ENCODE measurements at places on chromosomes 4 and X.

DNA sequence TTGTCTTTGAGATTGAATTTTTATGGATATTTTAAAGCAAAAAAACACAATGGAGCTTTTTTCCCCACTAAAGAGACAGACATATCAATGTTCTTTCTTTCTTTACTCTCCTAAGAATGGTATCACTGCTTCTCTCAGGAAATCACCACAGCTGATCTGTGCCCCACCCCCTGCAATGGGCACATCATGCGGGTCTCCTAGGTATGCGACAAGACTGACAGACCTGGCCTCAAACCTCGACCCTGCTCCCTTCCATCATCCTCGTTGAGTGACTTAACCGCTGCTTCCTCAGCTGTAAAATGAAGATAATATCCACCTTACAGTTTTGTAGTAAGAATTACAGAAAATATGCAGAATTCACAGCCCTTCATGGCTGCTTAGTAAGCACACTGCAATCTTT, 58.3 kb downstream of the LEF1 start:
- DNase-seq = no peak

GRCh38 chrX:46152756-46153155, 392.5 kb downstream of the ZNF674 start:
- no peak for DNase-seq

- DNase-seq = no peak
These were observed 1.7 kb downstream of the SH3D19 start for GRCh38 chr4:151323667-151324066.

DNA sequence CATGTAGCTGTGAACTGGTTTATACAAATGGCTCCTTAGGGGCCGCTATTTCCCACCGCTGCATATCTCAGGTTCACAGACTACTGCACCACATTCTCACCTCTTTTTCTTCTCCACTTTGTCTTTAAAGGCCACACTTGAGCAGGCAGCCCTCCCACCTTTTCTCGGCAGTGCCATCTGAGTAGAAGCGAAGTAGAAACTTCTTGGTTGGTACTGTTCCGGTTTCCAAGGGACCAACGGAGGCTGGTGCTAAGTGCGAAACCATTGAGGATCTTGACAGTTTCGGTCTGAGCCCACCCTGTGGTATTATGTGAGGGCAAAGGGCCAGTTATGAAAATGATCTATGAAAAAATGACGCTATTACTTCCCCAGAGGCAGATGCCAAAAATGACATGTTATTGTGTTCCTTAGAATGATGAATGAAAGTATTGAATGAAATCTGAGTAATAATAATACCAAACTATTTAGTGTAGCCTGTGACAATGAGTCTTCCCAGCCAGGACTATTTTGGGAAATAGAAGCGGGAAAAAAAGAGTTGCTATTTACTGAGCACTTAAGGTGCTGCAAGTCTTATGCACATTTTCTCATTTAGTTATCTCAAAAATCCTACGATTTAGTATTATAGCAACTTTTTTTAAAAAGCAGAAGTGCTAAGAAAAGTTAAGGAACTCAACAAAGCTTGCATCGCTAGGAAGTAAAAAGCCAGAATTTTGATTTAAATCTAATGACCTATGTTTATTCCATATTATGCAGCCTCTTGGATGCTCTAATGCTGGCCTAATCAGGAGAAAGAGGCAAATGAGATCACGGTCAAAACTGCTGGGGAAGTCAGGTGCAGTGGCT, 29.6 kb upstream of the CHRNA9 start:
- DNase-seq = no peak

DNA sequence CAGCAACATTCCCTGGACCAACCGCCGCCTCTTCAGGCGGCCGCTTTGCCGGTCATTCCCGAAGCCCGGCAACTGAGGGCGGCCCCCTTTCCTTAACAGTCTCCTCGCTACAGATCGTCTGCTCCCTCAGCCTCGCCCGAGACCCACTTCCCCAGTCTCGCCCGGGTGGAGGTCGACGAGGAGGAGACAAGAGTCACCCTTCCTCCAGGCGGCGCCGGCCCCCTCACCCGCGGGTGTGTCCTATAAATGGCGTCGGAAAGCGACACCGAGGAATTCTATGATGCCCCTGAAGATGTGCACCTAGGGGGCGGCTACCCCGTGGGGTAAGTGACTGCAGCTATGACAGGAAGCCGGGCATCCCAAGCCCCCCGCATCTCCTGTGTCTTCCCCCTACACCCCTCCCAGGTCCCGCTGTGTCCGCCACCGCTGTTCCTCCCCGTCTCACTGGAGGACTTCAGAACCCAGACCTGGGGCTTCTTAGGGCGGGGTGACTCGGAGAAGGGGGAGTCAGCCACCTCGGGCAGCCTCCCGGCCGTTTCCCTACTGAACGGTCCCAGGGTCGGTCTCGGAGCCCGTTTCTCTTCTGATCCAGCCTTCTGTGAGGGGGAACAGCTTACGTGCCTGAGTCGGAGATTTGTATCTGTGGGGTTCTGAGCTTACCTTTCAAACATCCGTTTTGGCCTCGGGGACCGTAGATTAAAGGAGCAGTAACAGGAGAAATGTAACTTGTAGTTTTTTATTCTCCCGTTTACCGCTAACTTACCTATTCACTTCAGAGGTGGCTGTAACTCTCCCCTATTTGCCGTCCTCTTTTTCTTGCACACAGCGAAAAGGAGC, 570 bp downstream of the WDR44 start:
- peak; percentile 26 for DNase-seq

- DNase-seq = no peak
These were observed 62.6 kb upstream of the ALB start for GRCh38 chr4:73341454-73341853.

GRCh38 chr4:147363514-147363913, 117.4 kb upstream of the EDNRA start:
- no peak for DNase-seq

DNA sequence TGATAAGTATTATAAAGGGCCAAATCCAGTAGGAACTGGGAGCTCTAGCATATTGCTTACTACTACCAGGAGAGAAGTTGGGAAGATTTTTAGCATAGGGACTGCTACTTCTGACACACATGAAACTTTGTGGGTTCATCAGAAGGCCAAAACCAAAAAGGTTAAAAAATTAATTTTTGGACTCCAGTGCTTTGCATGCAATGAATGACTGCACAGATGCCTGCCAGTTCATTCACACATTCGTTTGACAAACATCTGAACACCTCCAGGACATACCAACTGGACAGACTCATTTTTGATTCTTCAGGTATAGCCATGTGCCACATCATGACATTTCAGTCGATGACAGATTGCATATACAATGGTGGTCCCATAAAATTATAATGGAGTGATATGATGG, 79.8 kb downstream of the MID1IP1 start:
- DNase-seq = no peak

DNA sequence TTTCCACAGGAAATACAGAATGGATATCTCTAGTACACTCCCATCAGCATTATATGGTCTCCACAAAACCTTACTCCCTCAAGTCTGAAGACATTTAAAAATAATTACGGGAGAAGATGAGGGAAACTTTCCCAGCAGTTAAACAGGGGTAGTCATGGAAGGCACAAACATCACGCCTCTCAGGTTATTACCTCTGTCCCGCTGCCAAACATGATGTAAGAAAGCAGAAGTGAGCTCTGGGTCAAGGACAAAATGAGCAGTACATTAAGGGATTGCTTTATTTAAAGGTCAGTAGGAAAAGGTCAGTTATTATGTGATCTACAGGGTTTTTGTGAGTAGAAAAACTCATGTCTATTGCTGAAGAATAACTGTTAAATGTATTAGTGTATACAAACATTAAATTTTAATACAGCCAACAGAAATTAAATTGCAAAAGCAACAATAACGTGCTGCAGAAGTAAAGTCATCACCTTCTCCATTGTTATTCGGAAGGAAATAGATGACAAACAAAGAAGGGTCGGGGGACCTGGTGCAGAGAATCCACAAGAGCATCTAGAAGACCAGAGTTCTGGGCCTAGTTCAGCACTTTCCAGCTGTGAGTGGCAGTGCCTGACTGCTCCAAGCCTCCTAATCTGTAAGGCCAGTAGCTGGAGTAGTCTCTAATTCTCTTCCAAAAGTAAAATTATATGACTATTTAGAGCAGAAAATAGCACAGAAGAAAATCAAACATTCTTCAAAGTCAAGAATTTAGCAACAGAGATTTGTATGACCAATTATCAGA, 171.2 kb downstream of the PPP3CA start:
- no peak for DNase-seq

GRCh38 chrX:148035380-148035779, 54.2 kb downstream of the FMR1NB start:
- DNase-seq = no peak

GRCh38 chr4:59068722-59069418, 1958.7 kb upstream of the IGFBP7 start:
- no peak for DNase-seq

DNA sequence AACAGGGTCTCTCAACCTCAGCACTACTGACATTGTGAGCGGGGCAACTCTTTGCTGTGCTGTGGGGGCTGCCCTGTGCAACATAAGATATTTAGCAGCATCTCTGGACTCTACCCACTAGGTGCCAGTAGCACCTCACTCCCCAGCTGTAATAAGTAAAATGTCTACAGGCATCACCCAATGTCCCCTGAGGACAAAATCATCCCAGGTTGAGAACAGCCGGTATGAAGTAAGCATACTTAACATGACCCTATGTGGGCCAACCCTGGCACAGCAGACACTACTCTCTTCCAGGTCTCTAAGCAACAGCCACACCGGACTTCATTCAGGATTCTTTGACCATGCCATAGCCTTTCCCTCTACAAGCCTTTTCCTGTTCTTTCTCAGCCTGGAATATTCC, 10.5 kb upstream of the MGST2 start:
- no peak for DNase-seq

DNA sequence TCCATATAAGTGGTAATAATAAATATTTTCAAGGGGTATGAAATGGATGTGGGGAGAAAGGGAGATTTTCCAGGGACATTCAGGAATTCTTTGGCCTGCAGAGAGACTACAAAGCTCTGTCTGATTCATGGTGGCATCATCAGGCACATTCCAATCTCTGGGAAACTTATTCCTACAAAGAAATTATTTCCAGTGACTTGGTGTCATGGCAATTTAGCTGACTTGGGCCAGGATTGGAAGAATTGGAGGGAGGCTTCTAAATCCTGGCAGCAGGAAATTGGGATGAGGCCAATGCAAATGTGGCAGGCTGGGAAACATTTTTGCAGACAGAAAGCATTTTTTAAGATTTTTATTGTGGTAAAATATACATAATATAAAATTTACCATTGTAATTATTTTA, 204.6 kb downstream of the RTL9 start:
- DNase-seq = no peak

DNA sequence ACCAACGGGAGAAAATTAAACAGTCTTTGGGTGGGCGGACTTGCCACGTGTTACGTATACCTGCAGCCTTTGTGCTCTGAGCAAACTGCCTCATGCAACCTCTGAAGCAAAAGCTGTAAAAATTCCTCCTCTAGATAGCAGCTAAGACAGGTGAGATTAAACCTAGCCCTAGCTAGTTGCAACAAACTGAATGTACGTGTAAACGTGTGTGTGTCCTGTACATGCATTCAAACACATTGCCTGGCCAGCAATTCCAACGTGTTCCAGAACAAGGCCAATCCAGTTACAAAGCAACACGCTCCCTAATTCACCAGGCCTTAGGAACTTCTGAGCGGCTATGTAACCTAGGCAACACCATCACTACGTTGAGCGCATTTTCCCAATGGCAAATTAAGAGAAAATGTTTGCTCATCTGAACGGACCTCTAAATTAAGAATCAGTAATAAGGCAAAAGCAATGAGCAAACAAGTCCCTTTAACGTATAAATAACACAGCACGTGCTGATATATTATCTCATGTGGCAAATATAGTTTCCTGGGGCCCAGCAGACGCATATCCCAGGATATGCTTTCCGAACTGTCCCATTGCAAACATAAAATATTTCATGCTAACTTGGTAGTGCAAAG, 792 bp downstream of the PPID start:
- DNase-seq = no peak

GRCh38 chrX:140502491-140503237, 2.2 kb downstream of the SOX3 start:
- no peak for DNase-seq

- no peak for DNase-seq
These were observed 193.0 kb upstream of the C1QTNF7 start for GRCh38 chr4:15234856-15235126.

- no peak for DNase-seq
These were observed 194.4 kb upstream of the CPEB2 start for GRCh38 chr4:14807856-14808255.

DNA sequence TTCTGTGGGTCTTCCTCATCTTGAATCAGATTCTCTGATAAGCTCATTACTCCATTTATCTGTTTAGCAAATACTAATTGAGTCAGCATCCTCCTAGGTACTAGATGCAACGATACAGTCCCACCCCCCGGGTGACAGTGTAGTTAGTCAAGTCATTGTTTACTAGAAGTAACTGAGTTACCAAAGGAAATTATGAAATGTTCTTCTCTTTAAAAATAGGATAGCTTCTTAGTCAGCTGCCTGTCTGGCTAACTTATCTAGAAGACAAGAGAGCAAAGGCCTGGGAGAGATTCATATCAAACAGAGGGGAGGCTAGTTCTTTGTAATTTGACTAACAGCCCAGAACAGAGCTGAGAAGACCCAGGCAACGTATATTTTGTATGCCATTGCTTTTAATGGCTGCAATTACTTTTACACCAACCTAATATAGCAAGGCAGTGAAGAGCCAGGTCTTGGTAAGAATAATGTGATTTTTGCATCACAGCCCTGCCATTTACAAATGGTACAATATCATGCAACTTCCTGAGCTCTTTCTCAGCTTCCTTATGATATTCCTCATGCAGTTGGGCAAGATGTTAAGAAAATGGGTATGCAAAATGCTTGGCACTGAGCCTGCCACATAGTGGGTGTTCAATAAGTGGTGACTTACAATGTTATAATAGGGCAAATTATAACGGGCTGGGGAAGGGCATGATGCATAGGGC, 149.9 kb downstream of the CHIC2 start:
- no peak for DNase-seq

GRCh38 chr4:133151341-133151690, 2.2 kb downstream of the PCDH10 start:
- no peak for DNase-seq

DNA sequence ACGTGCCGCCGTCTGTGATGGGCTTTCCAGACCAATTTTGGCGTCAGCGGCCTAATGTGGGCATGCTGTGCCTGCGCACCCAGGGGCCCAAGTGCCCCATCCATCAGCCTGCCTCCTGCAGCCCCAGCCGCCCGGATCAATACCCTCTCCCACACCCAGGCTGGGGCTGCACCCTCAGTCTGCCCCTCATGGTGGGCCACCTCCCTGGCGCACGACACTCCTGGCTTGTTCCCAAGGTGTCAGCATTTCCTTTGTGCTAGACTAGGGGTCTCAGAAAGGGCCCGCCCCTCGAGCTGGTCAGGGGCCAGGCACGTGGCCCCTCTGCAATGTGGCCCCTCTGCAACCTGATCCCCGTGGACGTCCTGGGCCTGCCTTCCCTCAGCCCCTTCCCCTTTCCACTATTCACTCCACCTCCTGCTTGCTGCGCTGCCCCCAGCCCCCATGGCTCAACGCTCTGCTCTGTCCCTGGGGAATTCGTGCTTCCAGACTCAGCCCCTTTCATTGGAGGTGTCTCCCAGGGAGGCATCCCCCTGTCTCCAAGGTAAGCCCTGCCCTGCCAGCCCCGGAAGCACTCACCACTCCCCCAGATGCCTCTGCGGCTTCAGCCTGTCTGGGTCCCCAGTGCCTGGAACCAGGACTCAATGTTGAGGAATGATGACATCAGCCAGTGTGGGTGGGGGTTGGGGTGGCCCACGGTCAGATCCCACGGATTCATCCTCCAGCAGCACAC, 130.8 kb downstream of the HMX1 start:
- DNase-seq = no peak

GRCh38 chrX:1535241-1536041, 1.5 kb downstream of the P2RY8 start:
- DNase-seq = no peak
